ENCODE measurements at places on chromosomes 7 and 10. TPM values are rescaled to one million over a fixed set of nuclear protein-coding genes. Genes with fewer than 3 reads are reported as not detected.

FGFBP3 gene
- total RNA-seq, result 0.66 TPM

ANKRD1 gene
- total RNA-seq, result 0.32 TPM

HNRNPF gene
- 207 TPM for total RNA-seq

FRAT1 gene
- 9.8 TPM for total RNA-seq

RHBDD2 gene
- total RNA-seq, result 47.7 TPM

FAM185A gene
- total RNA-seq, result 10.4 TPM

MSMB gene
- not detected for total RNA-seq

FOXI2 gene
- total RNA-seq, result not detected

CYP2C19 gene
- total RNA-seq, result 0.32 TPM

NRAP gene
- not detected for total RNA-seq

SLC39A12 gene
- under 0.01 TPM for total RNA-seq

SHTN1 gene
- total RNA-seq, result 17.8 TPM

SP8 gene
- total RNA-seq, result not detected

CSTF2T gene
- total RNA-seq, result 23.2 TPM

DNA sequence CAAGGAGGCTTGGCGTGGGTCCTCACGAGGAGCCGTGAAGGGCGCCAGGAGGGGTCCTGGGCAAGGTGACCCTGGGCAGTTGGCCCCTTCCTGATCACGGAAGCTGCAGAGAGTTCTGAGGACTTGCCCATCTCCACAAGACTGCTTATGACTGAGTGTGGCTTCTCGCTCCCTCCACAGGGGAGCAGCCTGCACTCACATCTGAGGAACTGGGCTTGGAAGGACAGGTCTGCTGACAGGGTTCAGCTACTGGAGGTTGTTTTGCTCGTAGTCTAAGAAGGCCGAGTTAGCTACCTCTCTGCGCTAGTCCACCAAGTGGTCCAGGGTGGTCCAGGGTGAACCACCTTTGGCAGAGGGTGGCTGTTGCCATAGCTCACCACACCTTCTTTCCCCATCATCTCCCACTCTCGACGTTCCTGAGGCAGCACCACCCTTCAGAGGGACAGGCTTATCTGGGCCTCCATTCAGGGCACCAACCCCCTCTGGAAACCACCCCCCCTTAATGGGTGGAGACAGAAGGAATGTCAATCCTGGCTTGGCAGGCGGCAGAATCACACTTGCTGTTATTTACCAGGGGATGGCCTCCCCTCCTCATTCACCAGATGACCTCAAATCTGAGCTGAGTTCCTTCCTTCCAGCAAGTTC, 38.2 kb downstream of the FAM53B start:
- no peak for DNase-seq

GRCh38 chr10:128029731-128030369, 96.4 kb downstream of the MKI67 start:
- no peak for DNase-seq

DNA sequence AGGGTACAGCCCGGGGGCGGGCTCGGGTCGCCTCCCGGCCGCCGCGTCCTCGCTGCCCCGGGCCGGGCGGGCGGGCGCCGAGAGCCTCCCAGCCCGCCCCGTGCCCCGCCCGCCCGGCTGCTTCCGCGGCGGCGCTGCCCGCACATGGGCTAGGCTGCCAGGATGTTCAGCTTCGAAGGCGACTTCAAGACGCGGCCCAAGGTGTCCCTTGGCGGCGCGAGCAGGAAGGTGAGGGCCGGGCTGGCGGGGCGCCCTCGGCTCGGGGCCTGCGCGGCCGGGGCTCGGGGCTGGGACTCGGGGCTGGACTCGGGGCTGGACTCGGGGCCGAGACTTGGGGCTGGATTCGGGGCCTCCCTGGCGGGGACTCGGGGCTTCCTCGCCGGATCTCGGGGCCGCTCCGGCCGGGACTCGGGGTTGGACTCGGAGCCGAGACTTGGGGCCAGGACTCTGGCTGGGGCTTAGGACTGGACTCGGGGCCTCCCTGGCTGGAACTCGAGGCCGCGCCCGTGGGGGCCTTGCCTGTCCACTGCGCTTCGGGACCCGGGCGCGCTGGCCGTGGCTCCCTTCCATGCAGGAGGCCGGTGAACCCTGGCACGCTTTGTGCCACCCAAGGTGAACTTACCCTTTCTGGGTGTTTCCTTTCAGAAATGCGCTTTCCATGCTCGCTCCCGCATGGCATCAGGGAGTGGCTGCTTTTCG, 534 bp downstream of the UBE3C start:
- DNase-seq, result peak; percentile 36

DNA sequence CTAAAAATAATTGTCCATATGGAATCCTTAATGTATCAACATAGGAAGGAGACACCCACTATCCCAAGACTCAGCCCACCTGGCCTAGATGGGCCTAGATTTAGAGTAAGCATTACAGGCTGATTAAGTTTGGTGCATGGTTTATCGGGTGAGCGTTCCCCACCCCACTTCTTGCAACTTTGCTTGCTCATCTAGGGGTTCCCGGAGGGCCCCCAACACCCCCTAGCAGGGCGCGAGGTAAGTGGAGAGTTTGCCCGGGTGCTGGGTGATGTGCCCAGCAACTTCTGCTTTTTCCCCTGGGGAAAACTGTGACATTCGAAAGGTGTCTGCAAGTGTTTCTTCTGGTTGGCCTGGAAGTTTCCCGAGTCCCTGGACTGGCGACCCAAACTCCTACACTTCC, 31.7 kb downstream of the SKIDA1 start:
- DNase-seq, result no peak

- DNase-seq, result no peak
Measured at GRCh38 chr10:20970044-20970443, 72.9 kb upstream of the NEBL start.

DNA sequence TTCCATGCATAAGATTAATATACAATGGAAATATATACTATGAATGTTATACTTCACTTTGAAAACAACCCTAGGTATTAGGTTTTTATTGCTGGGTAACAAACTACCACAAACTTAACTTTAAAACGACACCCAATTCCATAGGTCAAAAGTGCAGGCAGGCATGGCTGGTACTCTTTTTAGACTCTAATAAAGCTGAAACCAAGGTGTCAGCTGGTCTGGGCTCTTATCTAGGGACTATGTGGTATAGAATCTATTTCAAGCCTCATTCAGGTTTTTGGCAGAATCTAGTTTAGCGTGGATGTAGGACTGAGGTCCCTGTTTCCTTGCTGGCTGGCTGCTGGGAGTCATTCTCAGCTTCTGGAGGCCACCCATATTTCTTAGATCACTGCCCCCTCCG, 65.0 kb upstream of the TMEM168 start:
- no peak for DNase-seq

- no peak for DNase-seq
Measured at GRCh38 chr10:7756360-7756992, 31.3 kb downstream of the KIN start.

GRCh38 chr10:110221721-110222261, 14.4 kb downstream of the MXI1 start:
- peak; percentile 68 for DNase-seq

- no peak for DNase-seq
Measured at GRCh38 chr10:71333129-71333887, 14.2 kb downstream of the SLC29A3 start.

GRCh38 chr10:46004963-46005362, 25.5 kb downstream of the NCOA4 start:
- no peak for DNase-seq

DNA sequence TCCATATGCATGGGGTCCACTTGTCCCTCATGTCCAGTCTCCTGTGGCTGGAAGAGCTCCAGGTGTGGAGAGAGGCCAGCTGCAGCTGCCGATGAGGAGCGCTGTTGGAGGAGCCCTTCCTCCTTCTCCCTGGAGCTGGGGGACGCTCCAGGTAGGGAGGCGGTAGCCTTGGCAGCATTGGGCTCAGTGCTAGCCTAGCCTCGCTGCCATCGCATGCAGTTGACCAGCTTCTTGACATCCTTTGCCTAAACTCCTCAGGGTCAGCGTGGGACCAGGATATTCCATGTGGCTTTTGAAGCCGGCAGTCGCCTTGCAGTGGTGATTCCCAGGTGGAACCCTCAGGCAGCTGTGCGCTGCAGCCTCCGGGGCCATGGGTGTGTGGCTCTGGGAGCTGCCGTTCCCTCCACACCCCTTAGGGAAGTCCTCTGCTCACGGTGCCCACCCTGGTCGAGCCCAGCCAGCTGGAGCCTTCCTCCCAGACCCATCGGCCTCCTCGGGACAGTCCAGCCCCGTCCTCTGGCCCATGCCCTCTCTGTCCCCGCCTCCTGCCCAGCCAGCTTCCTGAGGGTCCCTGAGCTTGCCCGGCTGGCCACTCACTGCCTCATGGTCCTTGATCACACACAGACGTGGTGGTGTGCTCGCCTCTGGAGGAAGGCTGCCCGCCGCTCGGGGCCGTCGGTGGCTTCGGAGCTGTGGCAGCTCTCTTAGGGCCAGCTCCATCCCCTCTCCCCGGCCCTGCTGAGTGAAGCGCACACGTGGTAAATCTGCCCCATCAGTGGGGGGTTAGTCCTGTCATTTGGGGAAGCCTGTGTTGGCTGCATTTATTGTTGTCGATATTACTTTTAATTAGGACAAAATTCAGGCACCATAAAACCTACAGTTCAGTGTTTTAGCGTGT, 21.2 kb downstream of the INPP5A start:
- DNase-seq, result no peak

DNA sequence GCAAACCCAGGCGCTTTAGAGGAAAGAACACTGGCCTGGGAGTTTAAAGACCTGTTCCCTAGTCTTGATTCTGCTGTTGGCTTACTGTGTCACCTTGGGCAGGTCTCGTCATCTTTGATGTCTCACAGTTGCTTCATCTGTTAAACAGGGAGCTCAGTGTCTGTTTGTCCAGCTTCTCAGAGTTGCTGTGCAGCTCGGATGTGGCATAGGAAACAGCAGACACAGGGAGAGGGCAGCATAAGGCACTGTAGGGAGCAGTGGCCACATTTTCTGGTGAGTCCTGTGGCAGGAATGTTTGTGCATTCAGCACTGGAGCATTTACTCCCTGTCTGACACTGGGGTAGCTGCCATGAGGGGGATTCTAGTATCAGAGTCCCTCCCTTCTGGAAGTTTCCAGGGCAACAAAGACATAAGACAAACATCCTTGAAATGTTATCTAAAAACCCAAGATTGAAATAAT, 2.0 kb downstream of the REPIN1 start:
- DNase-seq, result no peak

DNA sequence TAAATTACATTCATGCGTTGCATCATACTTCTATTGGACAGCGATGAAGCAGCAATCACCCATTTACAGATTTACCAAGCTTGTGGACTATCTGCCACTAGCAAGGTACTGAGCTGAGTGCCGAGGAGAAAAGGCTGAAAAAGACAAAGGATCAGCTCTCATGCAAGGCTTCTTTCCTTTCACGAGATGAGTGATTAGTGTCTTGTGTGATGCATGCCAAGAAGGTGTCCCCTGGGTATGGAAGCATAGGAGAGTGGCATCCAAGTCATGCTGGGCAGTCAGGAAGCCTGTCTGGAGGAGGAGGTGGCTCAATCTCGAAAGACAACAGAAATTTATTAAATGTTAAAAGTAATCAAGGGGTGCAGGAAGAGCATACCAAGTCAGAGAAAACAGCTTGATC, 40.9 kb downstream of the ACSM6 start:
- no peak for DNase-seq

DNA sequence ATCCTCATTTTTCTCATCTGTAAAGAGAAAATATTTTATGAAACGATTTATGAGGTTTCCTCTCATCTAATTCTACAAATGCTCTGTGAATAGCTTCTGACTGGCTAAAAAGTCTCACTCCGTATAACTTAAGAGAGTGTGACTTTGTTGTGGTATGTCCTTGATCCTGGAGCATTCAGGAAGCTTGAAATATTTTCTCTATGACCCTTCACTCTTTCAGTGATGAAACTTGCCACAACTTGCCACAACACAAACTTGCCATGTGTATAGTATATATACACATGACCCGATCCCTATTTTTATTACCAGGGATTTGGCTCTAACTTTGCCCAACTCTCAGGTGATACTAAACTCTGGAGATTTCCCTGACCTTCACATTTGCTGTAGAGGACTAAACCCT, 74.1 kb downstream of the TES start:
- no peak for DNase-seq

DNA sequence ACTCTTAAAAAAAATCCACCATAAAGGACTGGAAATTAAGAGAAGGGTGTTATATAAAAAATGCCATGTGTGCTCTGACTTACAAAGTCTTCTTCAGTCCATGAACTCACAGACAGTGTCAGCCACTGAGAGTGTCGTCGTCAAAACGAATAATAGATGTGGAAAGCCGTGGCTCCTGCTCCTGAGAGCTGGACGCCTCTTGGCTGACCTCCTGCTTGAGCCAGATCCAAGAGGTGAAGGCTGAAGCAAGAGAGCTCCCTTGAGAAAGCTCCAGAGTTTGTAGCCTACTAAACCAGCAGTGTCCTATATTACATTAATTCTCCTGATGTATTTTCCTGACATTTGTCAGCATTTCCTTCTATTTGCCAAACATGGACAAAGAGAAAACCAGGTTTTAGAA, 234.3 kb upstream of the C7orf33 start:
- no peak for DNase-seq

DNA sequence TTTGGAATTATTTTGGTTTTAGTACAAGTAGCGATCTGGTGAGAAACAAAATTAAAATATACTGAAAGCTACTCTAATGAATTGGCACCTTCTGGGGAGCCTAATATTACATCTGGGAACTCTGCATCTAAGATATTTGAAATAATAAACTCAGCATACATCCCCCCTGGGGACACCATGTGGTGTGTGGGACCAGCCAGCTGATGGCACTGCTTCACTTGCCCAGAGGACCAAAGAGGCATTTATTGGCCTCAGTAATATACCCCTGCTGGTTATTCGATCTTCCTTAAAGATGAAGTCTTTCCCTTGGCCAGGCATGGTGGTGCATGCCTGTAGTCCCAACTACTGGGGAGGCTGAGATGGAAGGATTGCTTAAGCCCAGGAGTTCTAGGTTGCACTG, 195.1 kb upstream of the AUTS2 start:
- no peak for DNase-seq

- DNase-seq, result no peak
Measured at GRCh38 chr10:25604591-25604990, 329.4 kb upstream of the MYO3A start.

DNA sequence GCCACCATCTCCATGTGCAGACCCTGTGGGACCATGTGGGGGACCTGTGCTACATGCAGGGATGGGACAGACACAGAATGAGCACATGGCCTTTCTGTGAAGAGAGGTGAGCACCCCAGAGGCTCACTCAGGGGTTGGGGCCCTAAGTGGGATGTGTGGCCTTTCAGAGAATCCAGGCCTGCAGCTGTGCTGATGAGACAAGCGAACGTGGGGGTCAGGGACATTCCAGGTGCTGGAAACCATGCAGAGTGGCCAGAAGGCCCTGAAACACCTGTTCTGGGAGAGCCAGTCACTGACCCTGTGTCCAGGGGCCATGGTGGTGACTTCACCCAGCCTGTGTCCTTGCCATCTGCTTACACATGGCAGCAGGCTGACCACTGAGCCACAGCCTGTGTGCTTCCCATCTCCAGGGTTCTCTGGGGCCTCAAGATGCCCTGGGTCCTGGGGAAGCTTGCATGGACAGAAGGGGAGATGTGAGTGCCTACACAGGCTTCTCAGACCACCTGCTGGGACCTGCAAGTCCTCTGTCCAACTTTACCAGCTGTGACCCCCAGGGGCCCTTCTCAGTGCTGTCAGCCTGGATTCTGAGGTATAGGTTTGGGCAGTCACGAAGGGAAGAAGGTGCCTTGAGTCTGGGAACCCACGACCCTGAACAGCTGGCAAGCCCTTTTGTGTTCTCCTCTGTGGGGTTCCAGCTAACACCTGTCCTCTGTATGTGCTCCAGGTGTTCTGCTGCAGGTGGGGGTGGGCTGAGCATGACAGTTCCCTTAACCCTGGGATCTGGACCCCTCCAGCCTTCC, 17.6 kb downstream of the RAMP3 start:
- DNase-seq, result no peak

GRCh38 chr10:117014835-117015234, 9.8 kb upstream of the SHTN1 start:
- DNase-seq, result no peak

- DNase-seq, result no peak
Measured at GRCh38 chr10:70125918-70126552, 6.6 kb downstream of the AIFM2 start.

All from breast epithelium (tissue), 4 donors.